ENCODE measurements at places on chromosomes 1 and 21. TPM values are rescaled to one million over a fixed set of nuclear protein-coding genes. Genes with fewer than 3 reads are reported as not detected.

DNA sequence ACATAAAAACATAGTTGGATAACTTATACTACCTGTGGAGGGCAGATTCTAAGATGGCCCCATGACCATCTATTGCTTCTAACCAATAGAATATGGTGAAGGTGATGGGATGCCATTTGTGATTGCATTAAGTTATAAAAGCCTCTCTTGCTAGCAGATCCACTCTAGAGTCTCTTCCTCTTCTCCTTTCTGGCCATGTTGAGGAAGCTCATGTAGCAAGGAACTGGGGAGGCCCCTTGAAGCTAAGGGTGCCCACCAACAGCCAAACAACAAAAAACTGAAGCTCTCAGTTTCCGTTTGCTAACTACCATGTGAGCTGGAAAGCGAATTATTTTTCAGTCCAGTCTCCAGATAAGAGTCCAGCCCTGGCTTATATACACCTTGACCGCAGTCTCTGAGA is 16.0 kb upstream of the AGO1 start:
- H3K27ac ChIP-seq: no peak overlapping the region
- DNase-seq: no peak
- no peaks in the 10 kb centered on the region for H3K36me3 ChIP-seq
- no peak overlapping the region for H3K4me3 ChIP-seq
- H3K27me3 ChIP-seq: no peaks in the 10 kb centered on the region

GRCh38 chr1:13583595-13583965 is at the start of gene PDPN:
Gene PDPN, plus strand, starts transcription at chr1:13583832. Its CDS starts 202 bp downstream, at chr1:13584034.
- H3K4me1 ChIP-seq: no peaks in the 10 kb centered on the region
- DNase-seq: no peak
- no peak within 1 kb of the TSS for H3K4me3 ChIP-seq

- no peaks in the 10 kb centered on the region for H3K27me3 ChIP-seq
- H3K4me3 ChIP-seq: no peak overlapping the region
- no peak overlapping the region for H3K27ac ChIP-seq
- no peaks in the 10 kb centered on the region for H3K4me1 ChIP-seq
Measured at GRCh38 chr1:203564024-203564423, 62.6 kb upstream of the ATP2B4 start.

DNA sequence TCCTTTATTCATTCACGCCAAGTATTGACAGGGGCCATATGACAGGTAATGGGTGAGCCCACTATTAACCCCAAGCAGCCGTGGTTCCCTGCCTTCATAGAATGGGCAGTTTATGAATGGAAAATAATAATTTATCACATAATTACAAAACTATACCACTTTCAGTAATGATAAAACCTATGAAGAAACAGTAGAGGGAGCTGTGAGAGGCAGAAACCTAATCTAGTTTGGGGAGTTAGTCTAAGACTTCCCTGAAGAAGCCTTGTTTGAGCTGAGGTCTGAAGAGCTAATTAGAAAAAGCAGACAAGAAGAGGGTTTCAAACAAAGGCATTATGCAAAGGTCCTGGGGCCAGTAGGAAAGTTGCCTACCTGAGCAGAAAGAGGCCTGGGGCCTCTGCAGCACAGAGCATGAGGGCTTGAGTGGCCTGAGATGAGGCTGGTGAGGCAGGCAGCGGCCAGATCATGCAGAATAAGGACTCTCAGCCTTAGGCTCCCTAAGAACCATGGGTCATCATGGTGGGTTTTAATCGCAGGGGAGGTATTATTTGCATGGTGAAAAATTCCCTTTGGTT is 142.8 kb downstream of the ATG4C start:
- no peak overlapping the region for H3K27ac ChIP-seq
- DNase-seq: no peak
- no peak overlapping the region for H3K4me3 ChIP-seq
- H3K4me1 ChIP-seq: no peaks in the 10 kb centered on the region
- H3K27me3 ChIP-seq: no peaks in the 10 kb centered on the region

DNA sequence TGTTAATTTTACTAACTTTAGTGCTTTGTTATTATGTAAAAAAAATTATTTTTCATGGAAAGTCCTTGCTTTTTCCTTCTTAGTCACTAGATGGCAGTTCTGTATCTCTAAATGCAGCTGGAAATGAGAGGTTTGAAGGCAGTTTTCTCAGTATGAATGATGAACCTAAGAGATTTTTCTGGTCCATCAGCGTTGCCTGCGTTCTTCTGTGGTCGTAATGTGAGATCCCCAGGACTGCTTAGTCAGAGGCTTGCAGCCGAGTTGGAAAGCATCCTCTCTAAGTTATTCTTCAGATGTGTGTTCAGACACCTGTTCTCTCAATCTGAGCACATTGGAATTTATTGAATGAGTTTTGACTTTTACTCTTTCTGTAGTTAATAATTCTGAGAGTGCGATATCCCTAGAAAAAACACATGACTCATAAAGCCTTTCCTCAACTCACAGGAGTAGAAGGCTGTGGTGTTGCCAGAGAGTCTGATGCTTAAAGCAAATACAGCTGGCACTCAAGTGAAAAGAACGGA is 99.3 kb downstream of the FMN2 start:
- H3K4me3 ChIP-seq: no peak overlapping the region
- no peak overlapping the region for H3K27ac ChIP-seq
- no peaks in the 10 kb centered on the region for H3K36me3 ChIP-seq
- DNase-seq: no peak
- no peaks in the 10 kb centered on the region for H3K27me3 ChIP-seq

DNA sequence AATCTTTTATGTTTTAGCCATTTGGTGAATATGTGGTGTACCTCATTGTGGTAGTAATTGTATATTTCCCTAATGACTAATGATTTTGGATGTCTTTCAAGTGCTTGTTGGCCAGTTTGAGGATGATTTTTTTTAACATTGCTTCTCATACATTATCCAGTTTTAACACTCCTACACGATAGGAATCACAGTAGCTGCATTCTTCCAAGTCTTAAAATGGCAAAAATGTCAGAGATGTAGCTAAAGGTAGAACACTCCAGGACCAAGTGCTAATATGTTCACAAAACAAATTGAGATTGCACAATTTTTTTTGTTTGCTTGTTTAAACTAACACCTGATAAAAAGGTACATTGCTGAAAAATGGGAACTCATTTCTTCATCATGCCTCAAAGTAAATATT is 11.7 kb downstream of the USP25 start:
- H3K4me3 ChIP-seq: no peak overlapping the region
- DNase-seq: no peak
- no peak overlapping the region for H3K27ac ChIP-seq
- no peaks in the 10 kb centered on the region for H3K27me3 ChIP-seq

GRCh38 chr1:79388694-79389361 is 382.3 kb upstream of the ADGRL4 start:
- no peak overlapping the region for H3K27ac ChIP-seq
- no peaks in the 10 kb centered on the region for H3K27me3 ChIP-seq
- no peak for DNase-seq
- H3K4me3 ChIP-seq: no peak overlapping the region

DNA sequence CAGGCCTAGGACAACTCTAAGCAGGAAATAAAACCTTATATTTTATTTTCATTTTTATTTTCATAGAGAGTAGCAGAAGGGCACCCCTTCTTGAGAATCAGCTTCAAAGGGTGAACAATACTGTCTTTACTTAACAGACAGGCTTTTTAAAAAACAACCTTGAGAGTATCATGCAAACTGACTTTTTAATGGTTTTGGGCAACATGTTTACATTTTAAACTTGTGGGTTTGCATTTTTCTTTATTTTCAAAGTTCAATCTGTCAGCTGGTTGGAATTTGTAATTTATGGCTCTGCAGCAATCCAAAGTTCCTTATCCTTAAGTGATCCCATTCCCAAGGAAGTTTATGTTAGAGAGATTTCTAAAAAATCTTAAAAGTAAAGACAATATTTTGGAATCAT is 392.3 kb upstream of the ADAMTS5 start:
- H3K27me3 ChIP-seq: no peaks in the 10 kb centered on the region
- no peaks in the 10 kb centered on the region for H3K36me3 ChIP-seq
- DNase-seq: no peak
- no peaks in the 10 kb centered on the region for H3K4me1 ChIP-seq
- H3K27ac ChIP-seq: no peak overlapping the region

Gene CYP4X1
- not detected for total RNA-seq

GRCh38 chr1:214664651-214665433 is 61.8 kb downstream of the CENPF start:
- H3K27ac ChIP-seq: no peak overlapping the region
- no peaks in the 10 kb centered on the region for H3K36me3 ChIP-seq
- DNase-seq: no peak
- H3K4me3 ChIP-seq: no peak overlapping the region
- H3K4me1 ChIP-seq: no peaks in the 10 kb centered on the region

DNA sequence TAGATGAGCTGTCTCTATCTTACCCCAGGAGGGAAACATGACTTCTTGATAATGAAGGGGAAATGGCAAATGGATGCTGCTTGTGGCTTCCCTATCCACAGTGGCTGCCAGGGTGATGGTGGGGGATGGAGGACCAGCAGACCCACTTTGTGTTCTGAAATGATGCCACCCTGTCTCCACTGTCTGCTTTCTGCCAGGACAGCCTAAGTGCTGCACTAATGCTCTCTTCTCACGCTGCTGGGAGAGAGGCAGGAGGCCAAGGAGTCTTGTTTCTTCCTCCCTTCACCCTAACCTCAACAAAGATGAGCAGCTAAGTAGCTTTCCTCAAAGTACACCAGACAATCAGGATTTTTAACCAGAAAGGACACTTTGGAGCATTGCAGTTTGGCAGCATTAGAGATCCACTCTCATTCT is 36.6 kb downstream of the XCL1 start:
- no peak for DNase-seq
- H3K4me1 ChIP-seq: no peaks in the 10 kb centered on the region
- H3K4me3 ChIP-seq: no peak overlapping the region
- no peak overlapping the region for H3K27ac ChIP-seq
- H3K36me3 ChIP-seq: no peaks in the 10 kb centered on the region

GRCh38 chr1:66945316-66945715 is 20.5 kb downstream of the MIER1 start:
- H3K27me3 ChIP-seq: no peaks in the 10 kb centered on the region
- H3K27ac ChIP-seq: no peak overlapping the region
- no peak for DNase-seq
- H3K4me1 ChIP-seq: peaks cover 37% of the 10 kb centered on the region
- H3K36me3 ChIP-seq: peaks cover 33% of the 10 kb centered on the region

DNA sequence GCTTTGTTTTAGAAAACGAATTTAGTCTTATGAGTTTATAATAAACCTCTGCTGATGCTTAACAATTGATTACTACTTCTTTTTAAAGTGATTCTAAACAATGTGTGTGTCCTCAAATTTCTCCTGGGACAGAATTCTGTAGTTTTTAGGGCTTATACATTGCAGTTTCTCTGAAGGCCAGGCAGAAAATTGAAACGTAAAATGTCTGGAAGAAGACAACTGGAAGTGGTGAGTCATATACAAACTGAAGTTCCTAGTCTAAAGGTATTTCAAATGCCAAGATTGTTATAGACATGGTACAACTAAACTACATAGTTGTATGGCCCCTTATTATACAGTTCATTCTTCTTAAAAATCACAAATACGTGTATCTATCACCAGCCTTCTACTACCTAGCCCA is 30.5 kb upstream of the RC3H1 start:
- H3K36me3 ChIP-seq: no peaks in the 10 kb centered on the region
- no peak overlapping the region for H3K4me3 ChIP-seq
- DNase-seq: no peak
- H3K27me3 ChIP-seq: no peaks in the 10 kb centered on the region
- H3K27ac ChIP-seq: no peak overlapping the region

Gene MAP3K7CL
- 4.2 TPM for total RNA-seq

- H3K4me1 ChIP-seq: no peaks in the 10 kb centered on the region
- H3K27ac ChIP-seq: no peak overlapping the region
- no peak overlapping the region for H3K4me3 ChIP-seq
- no peaks in the 10 kb centered on the region for H3K36me3 ChIP-seq
- H3K27me3 ChIP-seq: no peaks in the 10 kb centered on the region
Measured at GRCh38 chr1:238649200-238649599, 737.2 kb upstream of the CHRM3 start.

- peaks cover 10% of the 10 kb centered on the region for H3K36me3 ChIP-seq
- H3K4me3 ChIP-seq: no peak overlapping the region
- H3K27me3 ChIP-seq: no peaks in the 10 kb centered on the region
- no peak overlapping the region for H3K27ac ChIP-seq
- no peak for DNase-seq
- H3K4me1 ChIP-seq: no peaks in the 10 kb centered on the region
Measured at GRCh38 chr1:88803444-88803843, 87.9 kb downstream of the GTF2B start.

DNA sequence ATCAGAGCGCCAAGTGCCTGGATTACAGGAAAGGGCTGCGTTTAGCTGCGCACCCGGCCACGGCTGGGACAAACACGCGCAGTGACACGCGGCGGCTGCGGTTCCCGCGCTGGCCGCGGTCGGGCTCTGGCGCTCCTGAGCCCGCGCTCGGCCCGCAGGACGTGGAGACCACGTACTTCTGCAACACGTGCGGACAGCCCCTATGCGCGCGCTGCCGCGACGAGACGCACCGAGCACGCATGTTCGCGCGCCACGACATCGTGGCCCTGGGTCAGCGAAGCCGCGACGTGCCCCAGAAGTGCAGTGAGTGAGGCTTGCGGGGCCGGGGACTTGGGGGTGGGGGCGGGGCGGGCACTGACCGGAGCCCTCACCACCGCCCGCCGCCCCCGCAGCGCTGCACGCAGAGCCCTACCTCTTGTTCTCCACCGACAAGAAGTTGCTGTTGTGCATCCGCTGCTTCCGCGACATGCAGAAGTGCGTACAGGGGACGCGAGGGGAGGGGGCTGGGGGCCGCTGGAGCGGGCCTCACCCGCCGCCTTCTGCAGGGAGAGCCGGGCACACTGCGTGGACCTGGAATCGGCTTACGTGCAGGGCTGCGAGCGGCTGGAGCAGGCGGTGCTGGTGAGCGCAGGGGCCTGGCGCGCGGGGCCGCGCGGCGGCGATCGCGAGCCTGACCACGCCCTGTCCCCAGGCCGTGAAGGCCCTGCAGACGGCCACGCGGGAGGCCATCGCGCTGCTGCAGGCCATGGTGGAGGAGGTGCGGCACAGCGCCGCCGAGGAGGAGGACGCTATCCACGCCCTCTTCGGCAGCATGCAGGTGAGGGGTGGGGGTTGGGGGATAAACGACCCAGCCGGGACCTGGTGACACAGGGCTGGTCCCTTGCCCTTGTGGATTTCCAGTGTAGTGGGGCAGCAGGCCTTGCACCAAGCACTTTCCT is 3.1 kb downstream of the RNF207 start:
- H3K27ac ChIP-seq: peak overlapping the region; percentile 51
- peaks cover 12% of the 10 kb centered on the region for H3K4me1 ChIP-seq
- no peak for DNase-seq
- H3K36me3 ChIP-seq: no peaks in the 10 kb centered on the region

Gene PROK1
- not detected for total RNA-seq

GRCh38 chr1:91819038-91819788 is 66.7 kb downstream of the TGFBR3 start:
- H3K36me3 ChIP-seq: no peaks in the 10 kb centered on the region
- H3K4me1 ChIP-seq: peaks cover 10% of the 10 kb centered on the region
- H3K27ac ChIP-seq: no peak overlapping the region
- no peak for DNase-seq
- H3K27me3 ChIP-seq: no peaks in the 10 kb centered on the region
- H3K4me3 ChIP-seq: no peak overlapping the region

DNA sequence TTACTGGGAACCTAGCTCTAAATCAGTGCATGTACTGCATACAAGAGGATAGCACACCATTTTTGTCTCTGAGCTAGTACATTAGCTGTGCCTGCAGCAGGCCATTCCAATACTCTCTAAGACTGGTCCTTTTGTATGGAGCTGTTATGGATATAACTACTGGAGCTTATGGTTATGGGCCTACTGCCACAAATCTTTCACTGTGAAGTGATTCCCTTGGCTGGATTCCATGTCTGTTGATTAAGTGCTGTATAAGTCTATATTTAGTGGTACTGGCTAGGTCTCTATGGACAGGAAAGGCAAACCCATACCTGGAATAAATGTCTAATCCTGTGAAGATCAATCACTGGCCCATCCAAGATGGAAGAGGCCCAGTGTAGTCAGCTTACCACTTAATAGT is 12.0 kb downstream of the ZFYVE9 start:
- no peaks in the 10 kb centered on the region for H3K36me3 ChIP-seq
- no peaks in the 10 kb centered on the region for H3K4me1 ChIP-seq
- H3K4me3 ChIP-seq: no peak overlapping the region

Gene KRTAP19-1
- total RNA-seq: not detected

Data from CD8-positive, alpha-beta memory T cell (primary cell).